Colonic mucosa (tissue), 4 donors: ENCODE measurements at places on chromosomes 1 and 21.

DNA sequence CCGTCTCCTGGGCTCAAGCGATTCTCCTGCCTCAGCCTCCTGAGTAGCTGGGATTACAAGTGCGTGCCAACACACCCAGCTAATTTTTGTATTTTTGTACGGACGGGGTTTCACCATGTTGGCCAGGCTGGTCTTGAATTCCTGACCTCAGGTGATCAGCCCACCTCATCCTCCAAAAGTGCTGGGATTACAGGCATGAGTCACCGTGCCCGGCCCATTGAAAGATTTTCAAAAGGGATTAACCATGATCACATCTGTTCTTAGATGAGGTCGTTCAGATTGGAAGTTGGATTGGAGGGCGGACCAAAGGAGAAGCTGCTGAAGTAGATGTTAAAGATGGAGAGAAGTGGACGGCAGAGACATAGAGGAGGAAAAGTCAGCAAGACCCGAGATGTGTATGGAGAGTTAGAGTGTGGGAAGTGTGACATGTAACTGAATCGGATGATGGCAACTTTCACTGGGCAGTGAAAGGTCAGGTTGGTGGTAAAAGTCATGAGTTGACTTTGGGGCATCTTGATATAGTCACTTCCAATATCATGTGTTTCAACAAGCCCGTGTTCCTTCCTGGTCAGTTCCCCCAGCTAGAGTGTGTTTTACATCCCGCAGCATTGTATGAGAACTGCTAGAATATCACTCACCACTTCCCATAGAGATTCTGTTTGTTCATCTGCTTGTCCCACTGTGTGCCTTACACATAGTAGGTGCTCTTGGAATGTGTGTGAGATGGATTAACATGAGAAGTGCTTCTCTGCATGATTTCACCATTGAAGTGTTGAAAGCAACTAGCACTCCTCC lies 54.4 kb upstream of the TINAGL1 start:
- no peak for DNase-seq

- peak; percentile 25 for DNase-seq
Measured at GRCh38 chr1:110477041-110477440, 26.1 kb downstream of the PROK1 start.

DNA sequence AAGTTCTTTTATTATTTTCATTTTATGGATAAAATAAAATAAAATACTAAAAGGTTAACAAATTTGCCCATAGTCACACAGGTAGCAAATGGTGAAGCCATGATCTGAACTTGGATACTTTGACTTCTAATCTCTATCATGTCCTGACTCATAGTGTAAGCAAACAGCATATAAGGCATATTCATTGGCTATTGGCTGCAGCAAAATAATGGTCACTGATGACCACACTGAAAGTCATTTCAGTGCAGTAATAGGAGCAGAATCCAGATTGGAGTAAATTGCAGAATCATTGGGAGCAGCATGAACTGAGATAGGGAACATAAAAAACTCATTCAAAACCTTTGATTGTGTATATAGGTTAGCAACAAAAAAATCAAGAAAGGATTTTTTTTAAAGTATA lies 262.9 kb downstream of the PLA2G4A start:
- no peak for DNase-seq

DNA sequence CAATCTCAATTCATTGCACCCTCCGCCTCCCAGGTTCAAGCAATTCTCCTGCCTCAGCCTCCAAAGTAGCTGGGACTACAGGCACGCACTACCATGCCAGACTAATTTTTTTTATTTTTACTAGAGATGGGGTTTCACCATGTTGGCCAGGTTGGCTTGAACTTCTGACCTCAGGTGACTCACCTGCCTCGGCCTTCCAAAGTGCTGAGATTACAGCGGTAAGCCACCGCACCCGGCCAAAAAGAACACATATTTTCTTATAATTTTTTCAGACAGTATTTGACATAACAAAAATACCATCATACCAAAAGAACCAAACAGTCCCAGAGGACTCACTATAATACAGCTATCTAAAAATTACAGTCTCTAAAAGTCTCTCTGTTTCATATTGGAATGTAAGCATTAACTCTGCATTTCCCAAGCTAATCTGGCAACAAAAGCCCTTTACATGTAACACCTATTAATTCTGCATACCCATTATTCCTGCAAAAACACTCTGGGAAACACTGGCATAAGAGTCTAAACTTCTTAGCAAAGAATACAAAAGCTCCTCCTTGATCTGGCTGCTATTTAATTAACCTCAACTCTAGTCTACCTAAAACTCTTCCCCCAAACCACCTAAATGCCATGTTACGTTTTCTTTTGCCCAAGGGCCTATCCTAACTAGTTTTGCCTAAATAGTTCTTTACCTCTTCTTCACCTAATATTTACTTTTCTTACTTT lies 26.9 kb downstream of the WDR26 start:
- DNase-seq: no peak

DNA sequence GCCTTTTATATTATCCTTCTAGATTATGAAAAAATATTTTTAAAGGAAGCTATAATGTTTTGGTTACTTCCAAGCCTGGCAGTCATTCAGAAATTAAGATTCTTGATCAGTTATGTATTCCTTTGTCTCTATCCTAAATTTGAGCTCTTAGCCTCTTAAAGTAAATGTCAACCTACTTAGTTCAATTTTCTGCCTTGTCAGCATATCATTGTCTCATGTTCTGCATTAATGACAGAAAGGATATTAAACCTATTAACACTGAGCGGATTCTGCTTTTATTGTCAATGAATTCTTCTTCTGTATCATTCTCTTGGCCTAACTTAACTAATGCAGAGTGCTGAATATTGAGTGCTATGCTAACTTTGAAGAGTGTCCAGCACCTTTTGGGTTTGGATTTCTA lies 56.0 kb downstream of the SDCCAG8 start:
- DNase-seq: no peak

DNA sequence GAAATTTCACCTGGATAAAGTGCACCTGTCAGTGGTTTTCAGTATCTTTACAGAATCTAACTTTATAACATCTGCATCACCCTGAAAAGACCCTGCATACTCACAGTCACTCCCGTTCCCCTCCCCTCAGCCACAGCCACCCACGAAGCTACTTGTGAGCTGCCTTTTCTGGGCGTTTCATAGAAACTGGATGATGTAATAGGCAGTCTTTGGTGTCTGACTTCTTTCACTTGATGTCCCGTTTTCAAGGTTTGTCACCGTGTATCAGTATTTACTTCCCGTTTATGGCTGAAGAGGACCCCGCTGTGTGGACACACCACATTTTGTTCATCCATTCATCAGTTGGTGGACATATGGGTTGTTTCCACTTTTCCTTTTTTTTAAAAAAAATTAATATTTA lies 47.8 kb upstream of the LRRC3 start:
- no peak for DNase-seq
